Dorsolateral prefrontal cortex (tissue), 122 donors: ENCODE measurements at places on chromosomes 12 and 14.

DNA sequence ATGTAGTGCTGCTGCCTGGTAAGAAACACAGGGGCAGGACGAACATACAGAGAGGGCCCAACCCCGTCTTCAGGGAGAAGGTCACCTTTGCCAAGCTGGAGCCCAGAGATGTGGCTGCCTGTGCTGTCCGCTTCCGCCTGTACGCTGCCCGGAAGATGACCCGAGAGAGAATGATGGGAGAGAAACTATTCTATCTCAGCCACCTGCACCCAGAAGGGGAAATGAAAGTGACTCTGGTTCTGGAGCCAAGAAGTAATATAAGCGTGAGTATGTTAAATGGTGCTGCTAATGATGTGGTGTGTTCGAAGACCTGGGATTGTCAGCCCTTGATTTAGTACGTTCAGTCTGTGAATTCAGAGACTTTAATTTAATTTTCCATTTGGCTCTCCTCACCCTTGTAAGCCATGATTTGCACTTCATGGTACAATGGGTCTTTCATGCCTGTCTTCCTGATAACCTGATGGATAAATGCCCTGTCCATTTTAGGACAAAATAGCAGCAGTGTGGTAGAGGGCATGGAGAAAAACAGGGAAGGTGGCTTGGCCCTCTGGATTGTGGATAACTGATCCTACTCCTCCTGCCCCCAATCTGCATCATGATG lies 318.9 kb downstream of the SNAPC1 start:
- DNase-seq, result no peak

GRCh38 chr14:104559804-104560585 lies 19.6 kb upstream of the C14orf180 start:
- no peak for DNase-seq

- no peak for DNase-seq
Observed at GRCh38 chr14:75662966-75663365, 1.9 kb downstream of the TTLL5 start.

GRCh38 chr12:32734952-32735351 lies 20.7 kb downstream of the YARS2 start:
- DNase-seq, result no peak

GRCh38 chr12:67145692-67146091 lies 123.5 kb upstream of the CAND1 start:
- no peak for DNase-seq

DNA sequence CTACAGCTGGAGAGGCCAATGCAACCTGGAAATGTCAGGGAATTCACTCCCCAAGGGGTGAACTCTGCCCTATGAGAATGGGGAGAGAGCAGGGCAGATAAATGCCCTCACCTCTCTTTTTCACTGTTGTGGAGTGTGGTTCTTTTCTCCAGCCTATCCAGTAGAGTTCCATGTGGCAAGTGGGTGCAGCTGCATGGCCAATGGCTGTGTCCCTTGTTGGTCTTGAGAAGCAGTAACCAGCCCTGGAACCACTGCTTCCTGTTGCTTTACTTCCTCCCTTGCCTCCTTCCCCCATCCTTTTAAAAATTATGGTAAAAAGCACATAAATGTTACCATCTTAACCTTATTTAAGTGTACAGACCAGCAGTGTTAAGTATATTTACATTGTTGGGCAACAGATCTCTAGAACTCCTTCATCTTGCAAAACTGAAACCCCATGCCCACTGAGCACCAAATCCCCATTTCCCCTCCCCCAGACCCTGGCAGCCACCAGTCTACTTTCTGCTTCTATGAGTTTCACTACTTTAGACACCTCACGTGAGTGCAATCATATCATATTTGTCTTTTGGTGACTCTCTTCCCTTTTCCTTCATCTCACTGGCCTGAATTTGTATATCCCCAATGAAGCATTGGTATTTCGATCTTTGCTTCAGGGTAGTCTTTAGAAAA lies 77.0 kb upstream of the GRIP1 start:
- no peak for DNase-seq

DNA sequence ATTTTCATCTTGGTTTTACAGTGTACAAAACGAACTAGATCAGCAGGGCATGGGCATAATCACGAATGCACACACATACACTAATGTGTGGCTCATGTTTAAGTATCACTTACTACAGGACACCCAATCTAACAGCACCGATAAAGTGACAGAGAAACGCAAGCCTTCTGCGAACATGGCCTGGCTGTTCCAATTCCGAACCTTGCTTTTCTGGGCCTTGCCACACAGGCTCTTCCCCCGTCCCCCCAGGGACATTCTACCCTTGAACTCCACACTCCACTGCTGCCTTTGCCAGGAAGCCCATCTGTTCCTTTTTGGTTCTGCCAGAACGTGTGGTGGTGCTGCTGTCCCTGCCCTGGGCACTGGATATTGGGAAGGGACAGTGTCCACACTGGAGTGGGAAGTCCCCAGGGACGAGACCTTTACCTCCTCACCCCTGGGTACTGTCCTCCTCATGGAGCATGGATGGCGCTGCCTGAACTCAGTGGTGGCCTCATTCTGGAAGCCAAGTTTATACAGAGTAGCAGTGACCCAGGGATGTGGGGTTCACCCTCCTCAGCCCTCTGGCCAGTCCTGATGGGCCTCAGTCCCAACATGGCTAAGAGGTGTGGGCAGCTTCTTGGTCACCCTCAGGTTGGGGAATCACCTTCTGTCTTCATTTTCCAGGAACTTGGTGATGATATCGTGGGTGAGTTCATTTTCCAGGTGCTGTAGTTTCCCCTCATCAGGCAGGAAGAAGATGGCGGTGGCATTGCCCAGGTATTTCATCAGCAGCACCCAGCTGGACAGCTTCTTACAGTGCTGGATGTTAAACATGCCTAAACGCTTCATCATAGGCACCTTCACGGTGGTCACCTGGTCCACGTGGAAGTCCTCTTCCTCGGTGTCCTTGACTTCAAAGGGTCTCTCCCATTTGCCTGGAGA lies 7.9 kb downstream of the SERPINA1 start:
- DNase-seq, result no peak

DNA sequence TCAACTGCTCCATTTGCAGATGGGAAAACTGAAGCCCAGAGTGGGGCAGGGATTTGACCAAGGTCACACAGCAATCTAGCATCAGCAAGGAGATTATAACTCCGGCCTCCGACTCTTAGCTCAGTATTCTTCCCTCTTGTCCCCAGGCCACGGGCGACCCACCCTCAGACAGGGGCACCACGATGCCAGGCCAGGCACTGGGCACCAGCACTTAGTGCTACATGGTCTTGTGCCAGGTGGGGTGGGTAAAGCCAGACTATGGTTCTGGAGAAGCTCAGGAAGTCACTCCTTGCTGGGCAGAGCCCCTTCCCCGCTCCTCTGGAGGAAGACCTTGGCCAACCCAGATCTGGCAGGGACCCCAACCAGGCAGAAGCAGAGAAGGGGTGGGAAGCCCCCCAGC lies 41.5 kb downstream of the SYNE3 start:
- no peak for DNase-seq

DNA sequence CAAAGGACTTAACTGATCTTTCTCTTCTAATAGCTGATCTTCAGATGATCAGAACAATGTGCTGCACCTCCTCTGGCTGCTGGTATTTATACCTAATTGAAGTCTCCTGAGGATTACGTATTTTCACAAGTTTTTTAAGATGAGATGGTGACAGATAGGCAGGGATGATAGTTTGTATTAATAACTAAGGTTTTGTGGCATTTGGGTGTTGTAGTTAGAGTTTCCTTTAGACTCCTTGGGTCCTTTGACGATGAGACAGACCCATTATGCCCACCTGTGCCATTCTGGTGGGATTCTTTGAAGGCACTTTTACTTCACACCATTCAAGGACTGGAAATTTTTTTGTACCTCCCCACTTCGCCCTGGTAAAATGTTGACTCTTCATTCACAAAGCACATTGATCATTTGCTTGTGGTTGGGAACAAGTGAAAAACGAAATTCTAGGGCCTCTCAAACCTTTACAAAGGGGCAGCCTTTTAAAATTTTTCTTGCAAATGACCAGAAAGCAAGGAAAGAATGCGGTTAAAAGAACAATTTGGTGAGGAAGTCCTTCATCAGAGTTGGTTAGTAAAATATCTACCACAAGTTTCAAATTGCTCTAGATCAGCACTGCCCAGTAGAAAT lies at the start of gene IFNG:
Gene IFNG, minus strand, starts transcription at position 60 of the 624 bp plus-strand sequence. CDS start 125 bp downstream, outside the sequence.
- DNase-seq, result no peak

- no peak for DNase-seq
Observed at GRCh38 chr14:58919217-58919616, 269.2 kb upstream of the DAAM1 start.

DNA sequence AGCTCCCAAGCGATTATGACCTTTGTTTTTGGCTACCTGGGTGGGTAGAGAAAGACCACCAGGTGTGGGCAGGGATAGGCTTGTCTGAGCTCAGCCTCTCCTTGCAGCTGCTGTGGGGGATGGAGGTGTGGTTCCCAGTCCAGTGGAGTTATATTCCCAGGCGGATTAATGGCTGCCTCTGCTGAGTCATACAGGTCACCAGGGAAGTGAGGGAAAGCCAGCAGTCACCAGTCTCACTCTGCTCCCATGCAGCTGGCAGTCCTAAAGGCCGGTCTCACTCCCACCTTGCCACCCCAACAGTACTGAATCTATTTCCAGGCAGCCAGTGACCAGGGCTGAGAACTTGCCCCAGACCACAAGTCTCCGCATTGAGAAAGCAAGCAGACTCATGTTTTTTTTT lies 399.2 kb downstream of the VRK1 start:
- DNase-seq, result no peak

DNA sequence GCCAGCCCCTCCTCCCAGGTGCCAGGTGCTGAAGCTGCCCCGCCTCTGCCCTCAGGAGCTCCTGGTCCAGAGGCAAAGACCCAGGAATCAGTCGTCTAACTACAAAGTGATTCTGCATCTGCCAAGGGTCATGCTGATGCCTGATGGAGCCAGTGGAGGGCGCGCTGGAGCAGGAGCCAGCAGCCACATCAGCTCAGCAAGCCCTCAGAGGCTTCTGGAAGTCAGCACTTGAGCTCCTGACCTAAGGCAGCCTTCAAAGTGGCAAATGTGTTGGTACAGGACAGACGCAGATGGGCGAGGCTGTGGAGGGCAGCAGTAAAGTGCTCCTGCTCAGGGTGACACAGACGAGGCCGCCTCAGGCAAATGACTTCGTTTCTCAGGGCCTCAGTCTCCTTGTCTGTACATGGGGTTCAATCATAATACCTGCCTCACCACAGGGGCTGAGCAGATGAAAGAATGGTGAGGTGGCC lies 10.9 kb downstream of the C12orf43 start:
- peak; percentile 40 for DNase-seq

DNA sequence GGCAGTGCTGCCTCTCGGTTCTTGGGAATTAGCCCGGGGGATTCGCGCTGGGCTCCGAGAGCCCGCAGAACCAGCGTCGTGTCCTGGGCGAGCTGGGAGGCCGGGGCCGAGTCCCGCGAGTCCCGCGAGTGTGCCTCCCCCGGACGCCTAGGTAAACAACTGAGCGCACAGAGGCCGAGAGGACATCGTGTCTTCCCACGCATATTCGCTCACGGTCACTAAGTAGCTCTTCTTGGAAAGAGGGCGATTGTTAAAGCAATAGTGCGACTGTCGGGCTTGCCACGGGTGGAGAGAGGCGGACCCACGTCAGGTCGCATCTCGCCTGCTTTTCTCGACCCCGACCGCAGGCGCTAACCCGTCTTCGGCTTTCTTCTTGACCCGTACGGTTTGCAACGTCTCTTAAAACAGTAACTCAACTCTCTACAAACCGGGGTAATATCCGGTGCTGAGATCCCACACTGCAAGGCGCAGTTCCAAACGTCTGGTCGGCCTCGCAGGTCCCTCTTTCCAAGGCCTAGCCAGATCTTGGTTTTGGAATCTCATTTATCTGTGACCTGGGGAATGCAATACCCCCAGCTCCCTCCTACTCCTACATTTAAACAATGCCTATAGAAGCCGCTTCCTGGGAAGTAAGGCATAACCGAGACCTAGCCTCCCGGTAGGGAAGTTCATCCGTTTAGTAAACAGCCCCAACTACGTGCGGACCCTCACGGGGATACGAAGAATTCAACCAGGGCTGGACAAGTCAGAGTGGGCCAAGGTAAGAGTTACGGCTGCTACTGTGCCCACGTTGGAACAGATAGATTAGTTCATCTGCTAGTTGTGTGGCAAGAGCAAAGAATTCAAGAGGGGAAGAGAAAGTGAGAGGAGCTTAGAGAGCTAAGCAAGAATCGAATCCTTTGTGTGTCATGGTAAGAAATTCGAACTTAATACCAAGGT lies 736 bp upstream of the PHLDA1 start:
- peak; percentile 26 for DNase-seq

GRCh38 chr14:51155326-51155725 lies 60.4 kb upstream of the TRIM9 start:
- DNase-seq, result no peak

- DNase-seq, result no peak
Observed at GRCh38 chr12:25553098-25553497, at the start of gene LMNTD1. TSS of gene LMNTD1 (minus strand) at chr12:25553283. CDS start at chr12:25552959, 324 bp downstream.

DNA sequence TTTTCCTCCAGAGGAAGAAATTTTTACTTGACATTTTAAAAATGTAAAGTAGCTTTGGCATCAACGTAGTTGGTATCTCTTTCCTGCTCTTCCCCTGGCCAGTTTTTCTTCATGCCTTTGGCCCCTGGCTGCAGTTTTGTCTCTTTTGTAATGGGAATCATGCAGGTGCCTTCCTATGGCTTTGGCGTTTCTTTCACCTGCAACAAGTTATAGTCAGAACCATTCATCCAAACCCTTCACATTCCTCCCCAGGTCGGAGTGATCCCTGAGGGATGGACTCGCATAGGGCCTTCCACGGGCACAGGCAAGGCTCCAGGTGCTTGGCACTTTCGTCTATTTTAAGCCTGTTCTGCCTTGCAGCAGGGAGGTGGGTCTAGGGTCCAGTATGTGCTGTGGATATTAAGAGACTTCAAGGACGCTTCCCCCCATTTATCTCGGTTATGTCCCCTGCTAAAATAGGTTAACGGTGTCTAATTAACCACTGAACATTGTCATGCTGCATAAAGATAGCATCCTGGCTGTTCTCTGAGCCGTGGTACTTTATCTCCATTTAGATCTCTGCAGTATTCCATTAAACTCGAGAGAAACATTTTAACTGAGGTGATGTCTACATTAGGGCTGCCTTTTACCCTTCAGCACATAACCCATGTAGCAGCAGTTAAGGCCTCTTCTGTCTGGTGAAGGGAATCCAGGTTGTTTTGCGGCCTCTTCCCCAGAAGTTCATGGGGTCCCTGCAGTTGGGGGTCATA lies 66.3 kb downstream of the IFT43 start:
- DNase-seq, result no peak

DNA sequence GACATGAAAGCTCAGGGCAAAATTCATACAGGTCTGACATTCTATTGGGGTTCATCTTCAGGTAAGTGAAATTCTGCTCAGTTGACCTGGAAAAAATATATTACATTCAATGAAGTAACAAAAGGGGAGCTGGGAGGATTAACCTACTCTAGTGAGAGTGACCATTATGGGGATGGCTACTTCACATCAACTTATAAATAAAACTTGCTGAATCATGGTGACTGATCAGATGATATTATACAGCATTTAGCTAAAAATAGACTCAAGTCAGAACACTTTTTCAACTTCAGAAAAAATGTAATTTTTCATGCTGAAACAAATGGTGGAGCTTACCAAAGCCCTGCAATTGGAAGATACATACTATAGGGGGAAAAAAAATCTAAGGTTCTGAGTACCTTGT lies 800.2 kb downstream of the FSCB start:
- no peak for DNase-seq

GRCh38 chr14:61406675-61407074 lies 85.3 kb downstream of the PRKCH start:
- no peak for DNase-seq

- DNase-seq, result no peak
Observed at GRCh38 chr14:92199763-92200162, 78.0 kb downstream of the CPSF2 start.
